ENCODE measurements at places on chromosomes 13 and 19.

GRCh38 chr19:47228937-47229675 is 1.9 kb downstream of the BBC3 start:
- peak; percentile 73 for DNase-seq

GRCh38 chr13:58838615-58839014 is 1207.1 kb downstream of the PCDH17 start:
- no peak for DNase-seq

DNA sequence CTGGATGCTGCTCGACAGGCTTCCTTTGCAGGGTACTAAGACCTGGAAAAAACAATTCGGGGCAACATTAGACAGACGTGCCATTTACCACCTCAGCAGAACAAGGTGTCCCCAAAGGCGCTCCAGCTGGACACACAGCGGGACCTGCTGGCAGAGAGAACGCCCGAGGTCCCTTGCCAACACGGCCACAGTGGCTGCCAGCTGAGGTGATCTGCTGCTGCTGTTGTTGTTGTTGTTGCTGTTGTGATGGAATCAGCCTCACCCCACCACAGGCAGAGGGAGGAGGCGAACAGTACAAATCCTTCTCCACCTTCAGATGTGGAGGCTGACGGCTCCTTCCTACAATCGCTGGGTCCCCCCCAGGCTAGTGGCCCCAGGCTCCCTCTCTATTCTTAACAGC is 25.2 kb downstream of the ANKRD27 start:
- DNase-seq = no peak

DNA sequence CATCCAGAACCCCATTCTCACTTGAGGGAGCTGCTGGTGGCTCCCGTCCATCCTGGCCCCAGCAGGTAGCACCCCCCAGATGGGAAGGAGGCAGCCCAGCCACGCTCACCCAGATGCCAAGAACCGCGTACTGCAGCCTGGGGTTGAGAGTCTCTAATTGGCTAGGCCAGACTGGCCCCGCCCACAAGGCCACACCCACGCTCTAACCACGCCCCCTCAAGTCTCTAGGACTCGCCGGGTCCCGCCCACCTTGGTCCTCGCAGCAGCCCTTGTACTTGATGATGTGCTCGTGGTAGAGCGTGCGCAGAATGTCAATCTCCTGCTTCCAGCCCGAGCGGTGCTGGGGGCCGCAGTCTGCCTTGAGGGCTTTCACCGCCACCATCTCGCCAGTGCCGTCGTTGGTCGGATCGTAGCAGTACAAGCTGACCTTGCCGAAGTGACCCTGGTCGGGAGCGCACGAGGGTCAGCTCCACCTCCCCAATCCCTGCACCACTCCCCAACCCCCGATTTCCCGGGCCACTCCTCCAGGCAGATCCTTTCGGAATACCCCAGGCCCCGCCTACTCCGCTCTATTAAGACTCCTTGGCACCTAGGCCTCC is 14.5 kb upstream of the ICAM3 start:
- DNase-seq = peak; percentile 7

All from SK-MEL-5 (cell line).